ENCODE measurements at places on chromosomes 7 and 10.

GRCh38 chr10:58942724-58943123 is 233.7 kb upstream of the PHYHIPL start:
- DNase-seq = no peak

- no peak for DNase-seq
These were observed 173.8 kb upstream of the SMIM30 start for GRCh38 chr7:113292105-113292504.

GRCh38 chr10:129966889-129967578 is 3.0 kb upstream of the EBF3 start:
- peak; percentile 73 for DNase-seq

DNA sequence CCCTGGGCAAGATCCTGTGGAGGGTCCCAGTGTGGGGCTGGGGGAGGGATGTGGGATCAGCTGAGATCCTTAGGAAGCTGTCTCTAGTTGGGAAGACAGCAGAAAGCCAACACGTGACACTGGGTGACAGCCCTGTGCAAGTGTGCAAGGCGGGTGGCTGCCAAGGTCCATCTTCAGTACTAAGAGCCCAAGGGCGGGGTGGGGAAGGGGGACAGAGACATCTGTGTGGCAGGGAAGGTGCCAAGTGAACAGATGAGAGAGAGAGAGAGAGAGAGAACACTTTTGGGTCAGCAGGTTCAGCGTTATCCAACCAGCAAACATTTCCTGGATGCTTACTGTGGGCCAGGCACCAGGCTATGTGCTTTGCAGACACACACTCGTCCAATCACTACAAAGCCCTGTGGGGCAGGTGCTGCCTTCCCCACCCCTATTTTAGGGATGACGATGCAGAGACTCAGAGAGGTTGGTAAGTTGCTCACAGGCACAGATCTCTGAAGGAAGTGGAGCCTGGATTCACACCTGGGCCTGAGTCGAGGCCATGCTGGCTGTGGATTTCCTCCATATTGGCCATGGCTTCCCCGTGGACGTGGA is 135.7 kb downstream of the GRK5 start:
- DNase-seq = no peak

DNA sequence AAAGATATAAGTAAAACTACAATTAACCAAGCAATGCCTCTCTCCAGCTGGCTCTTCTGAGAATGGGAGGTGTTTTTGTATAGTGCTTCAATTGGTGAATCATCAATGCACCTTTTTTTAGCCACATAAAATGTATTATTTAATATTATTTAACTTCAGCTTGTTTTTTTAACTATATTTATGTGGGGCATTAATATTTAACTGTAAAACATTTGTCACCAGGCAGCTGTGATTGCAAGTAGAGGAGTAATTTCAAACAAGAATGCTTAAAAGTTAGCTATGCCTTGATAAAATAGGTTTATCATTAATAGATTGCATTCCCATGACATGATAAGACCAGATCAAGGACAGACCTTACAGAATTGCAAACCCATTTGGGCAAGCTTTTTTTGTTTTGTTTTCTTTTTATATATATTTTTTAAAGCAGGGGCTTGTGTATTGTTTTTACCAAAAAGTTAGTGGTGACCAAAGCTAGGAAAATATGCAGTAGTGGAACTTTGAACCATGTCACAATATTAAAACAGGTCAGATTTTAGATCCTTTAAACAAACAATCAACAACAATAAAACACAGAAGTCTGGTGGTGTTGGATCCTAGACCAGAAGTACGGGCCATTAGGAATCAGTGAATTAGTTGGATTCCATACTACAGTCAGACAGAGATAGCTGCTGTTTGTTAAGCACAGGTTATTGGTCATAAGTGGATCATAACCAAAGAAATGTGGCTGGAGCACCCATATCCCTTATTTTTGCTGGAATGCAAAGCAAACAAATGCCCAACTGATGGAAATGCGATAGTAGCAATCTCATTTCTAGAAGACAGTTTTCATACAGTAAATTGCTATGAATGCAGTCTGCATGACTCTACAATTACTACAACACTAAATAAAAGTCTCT is 2.9 kb downstream of the CAV2 start:
- no peak for DNase-seq

DNA sequence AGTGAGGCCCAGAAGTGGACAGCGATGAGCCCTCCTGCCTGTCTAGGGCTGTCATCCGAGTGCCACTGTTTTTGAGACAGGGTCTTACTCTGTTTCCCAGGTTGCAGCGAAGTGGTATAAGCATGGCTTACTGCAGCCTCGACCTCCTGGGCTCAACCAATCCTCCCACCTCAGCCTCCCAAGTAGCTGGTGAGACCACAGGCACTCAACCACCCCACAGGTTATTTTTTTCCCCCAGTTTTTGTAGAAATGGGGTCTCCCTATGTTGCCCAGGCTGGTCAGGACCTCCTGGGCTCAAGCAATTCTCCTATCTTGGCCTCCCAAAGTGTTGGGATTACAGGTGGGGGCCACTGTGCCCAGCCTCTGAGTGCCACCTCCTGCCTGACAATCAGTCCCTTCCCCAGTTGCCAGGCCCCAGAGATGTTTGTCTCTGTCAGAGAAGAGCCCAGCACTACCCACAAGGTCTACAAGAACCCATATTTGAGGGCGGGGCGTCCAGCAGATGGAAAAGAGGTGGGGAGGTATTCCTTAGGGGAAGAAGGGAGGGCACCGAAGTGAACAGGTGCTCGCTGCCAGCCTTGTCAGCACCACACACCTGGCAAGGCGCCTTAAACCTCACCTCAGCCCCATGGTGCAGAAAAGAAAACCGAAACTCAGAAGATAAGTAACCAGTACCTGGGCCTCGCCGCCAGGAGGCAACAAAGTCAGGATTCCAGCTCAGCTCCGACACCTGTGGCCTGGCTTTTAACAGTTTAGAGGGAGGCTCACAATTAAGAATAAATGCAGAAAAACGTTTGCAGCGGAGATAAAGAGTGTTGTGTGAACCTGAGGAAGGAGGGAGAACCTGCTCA is 77.4 kb upstream of the ANLN start:
- DNase-seq = peak; percentile 79

DNA sequence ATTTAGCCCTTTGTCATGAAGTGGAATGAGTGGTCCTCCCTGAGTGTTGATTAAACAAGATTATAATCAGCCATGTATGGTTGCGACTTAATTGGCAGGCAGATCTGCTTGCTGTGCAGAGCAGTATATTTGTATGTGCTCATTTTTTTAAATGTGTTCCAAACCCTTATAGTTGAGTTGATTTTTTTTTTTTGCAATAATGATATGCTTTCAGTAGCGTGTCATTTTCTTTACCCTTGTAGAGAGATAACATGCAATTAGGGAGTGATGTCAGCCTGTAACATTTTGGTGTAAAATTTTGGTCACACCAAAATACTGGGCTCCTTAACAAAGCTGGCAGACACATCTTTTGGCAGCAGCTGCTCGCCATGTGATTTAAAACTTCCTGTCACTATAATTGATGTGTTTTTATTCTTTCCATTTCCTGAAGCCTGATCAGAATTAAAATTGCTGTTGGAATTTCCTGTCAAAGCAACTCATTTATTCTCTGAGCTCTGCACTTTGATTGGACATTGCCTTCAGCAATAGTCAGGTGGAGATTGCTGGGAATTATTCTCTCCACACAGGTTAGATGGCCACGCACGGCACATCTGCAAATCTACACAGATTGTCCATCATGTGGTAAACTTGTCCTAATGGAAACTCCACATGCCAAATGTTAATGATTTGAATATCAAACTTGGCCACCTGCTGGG is 125.3 kb downstream of the DYNC1I1 start:
- DNase-seq = no peak

- peak; percentile 85 for DNase-seq
These were observed at the start of gene BMI1 for GRCh38 chr10:22320591-22321155. Gene BMI1 (plus strand): TSS chr10:22321099. CDS start chr10:22326450, 5,351 bp downstream.

DNA sequence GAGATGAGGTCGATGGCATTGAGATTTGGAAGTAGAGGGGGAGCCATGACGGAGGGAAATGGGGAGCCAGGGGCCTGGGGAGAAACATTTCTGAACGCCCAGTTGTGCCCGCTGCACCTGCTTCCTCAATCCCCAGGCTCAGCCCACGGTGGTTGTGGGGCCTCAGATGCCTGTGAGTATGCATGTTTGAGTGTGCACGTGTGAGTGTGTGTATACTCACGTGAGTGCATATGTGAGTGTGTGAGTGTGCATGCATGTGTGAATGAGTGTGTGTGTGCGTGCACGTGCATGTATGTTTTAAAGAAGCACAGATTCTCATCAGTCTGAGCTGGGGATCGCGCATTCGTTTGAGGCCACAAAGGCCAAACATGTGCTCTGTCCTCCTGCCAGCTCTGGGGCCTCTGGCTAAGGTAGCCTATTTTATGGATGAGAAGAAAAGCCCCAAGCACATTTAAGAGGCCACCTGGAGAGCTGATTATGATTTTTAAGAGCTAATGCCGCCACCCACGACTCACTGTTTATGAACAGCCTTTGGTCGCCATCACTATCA is 154.8 kb downstream of the ARHGAP12 start:
- no peak for DNase-seq

- DNase-seq = no peak
These were observed 171.9 kb downstream of the ARID5B start for GRCh38 chr10:62073429-62073828.

DNA sequence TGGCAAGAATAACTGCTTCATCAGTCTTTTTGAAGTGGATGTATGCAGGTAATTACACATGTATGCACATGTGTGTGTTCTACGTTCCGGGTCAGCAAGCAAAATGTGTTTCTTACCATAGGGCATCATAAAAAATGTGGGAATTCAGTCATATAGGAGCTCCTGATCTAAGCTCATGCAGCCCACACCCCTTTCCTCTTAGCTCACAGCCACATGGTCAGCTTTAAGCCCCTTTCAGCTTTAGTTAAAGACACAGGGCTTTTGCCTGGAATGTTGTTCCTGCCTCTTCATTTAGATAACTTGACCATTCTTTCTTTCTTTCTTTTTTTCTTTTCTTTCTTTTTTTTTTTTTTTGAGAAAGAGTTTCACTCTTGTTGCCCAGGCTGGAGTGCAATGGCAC is 258.1 kb downstream of the RPS24 start:
- no peak for DNase-seq

- DNase-seq = no peak
These were observed 15.7 kb downstream of the SH2D4B start for GRCh38 chr10:80553436-80553835.

GRCh38 chr10:71912431-71912830 is 51.8 kb upstream of the CHST3 start:
- DNase-seq = no peak

DNA sequence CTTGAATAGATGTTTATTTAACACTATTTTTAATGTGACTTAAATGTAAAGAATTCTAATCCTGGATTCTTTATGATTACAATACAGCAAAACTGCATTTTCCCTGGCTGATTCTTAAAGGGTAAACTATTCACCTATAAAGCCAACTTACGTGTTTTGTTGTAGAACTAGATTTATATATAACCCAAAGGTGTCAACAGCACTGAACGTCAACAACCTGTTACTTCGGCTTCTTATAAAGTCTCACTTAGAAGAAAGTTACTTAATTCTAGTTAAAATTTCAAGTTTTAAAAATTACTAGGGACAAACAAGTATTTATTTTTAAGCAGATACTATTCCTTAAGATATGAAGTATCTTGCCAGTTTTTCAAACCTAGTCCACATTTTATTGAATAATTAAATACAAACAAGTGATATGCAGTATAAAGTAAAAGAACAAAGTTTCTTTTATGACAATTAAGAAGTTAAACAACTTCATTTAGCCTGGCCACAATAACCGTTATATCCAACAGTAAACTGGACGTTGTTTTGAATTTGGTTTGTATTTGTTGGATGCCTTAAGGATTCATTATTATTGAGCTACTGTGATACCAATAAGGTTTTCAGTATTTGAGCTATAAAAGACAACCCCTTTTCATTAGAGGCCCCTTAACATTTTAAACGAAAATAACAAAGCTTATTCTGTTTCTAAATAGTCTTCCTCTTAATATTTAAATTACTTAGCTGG is 83.1 kb downstream of the SNX10 start:
- DNase-seq = no peak

- DNase-seq = no peak
These were observed 82.0 kb downstream of the TMEM168 start for GRCh38 chr7:112708236-112708635.

DNA sequence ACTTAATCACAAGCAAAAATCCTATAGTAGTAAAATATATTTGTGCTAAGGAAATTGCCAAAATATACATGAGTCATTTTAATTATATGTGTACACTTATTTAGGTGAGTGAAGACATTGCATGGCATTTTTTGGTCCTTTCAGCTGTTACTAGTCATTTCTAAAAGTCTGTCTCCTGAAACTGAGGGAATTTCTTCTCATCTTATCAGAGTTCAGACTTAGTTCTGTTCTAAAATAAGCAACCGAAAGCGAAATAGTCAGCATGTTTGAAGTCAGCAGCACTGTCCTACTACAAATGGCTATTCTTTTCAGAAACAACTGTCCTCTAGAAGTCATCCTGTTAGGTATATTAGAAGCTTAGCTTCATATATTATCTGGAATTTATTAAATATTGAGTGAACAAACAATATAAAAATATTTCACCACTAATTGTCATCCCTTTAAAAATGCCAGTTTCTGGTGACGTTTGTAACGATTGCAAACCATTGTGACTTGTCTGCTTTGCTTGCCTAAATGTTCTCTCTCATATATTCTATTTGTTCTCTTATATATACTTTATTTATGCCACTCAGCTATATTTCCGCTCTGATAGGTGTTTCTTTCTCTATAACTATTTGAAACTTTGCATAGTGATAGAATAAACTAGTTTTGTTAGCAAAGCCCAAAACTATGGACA is 227.4 kb upstream of the KAT6B start:
- no peak for DNase-seq

DNA sequence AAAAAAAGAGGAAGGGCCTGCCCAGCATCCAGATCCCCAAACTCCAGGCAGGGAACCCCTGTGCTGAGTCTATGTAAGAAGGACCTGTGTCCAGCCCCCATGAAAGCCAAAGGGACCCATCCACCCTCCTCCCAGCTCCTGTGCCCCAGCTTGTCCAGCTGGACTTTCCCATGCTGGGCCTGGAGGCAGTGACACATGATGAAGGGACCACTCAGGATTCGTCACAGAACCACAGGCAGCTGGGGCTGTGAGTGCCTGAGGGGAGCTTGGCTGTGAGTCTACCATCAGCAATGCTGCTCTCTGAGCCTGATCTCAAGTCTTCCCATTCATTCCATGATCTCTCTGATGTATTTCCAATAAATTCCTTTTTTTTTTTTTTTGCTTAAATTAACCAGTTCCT is 36.2 kb upstream of the MNX1 start:
- DNase-seq = no peak

DNA sequence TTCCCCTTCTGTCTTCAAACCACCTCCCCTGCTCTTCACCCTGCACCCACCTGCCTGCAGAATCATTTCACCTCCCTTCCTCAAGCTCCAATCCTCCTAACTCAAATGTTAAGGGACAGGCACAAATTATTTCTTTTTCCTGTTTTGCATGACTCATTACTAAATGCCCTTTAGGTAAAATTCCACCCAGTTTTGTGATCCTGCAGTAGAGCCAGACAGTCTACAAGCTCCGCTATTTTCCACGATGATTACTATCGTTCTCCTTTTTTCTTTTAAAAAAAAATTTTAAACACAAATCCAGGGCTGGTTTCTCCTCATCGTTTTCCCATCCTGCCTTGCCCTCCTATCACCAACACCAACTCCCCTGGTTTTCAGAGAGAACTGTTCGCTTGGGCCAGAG is 186.8 kb upstream of the YAE1 start:
- no peak for DNase-seq

Measured in H9 (cell line).